ENCODE measurements at places on chromosomes 6 and 20.

DNA sequence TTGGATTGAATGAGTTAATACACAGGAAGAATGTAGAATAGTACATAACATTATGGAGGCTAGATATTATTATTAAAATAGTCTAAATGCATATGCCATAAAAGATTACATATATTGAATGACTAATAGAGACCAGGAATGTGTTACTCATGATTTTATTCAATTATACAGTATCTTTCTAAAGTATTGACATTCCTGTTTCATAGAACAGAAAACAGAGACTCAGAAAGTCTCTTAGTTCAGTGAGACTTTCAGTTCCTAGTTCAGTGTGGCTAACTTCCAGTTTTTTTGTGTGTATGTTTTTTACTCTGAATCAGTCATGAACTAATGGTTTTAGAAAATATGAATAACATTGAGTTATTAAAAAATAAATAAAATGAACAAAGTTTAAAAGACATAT, 34.6 kb upstream of the TMEM244 start:
- DNase-seq, result no peak

- DNase-seq, result no peak
These were observed 1027.6 kb downstream of the EYS start for GRCh38 chr6:64679416-64679815.

DNA sequence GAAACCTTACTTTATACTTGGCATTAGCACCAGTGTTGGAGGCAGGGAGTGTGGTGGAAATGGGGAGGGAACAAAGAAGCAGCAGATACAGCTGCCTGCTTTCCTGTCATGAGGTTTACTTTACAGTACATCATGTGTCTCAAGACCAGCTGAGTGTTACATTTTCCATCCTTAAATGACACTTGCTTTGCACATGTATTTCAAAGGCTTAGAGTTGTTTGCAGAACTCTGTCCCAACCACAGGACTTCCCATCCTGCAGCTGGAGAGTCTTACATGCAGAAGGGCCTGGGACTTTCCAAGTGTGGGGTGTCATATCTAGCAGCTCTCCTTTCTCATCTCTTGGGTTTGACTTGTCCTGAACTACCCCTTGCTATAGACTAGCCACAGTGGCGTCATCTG, 395.9 kb downstream of the DHX35 start:
- peak; percentile 15 for DNase-seq

- no peak for DNase-seq
These were observed 631 bp downstream of the MDGA1 start for GRCh38 chr6:37696841-37697662.

DNA sequence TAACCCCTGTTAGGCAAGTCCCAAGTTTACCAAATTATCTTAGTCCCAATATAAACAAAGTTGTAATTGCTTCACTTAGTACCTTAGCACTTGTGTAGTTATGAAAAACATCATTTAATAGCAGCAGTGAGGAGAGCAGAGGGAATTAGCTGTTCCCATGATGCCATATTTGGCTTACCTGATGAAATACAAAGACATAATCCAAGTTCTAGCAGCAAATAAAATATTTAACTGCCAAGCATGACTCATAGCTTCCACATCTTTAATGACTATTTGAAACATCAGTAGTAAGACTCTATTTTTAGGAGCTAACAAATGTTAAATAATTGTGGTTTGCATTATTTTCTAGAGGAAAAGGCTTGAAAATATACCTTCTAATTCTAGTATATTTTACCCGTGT, 94.0 kb upstream of the MCHR2 start:
- no peak for DNase-seq

- DNase-seq, result peak; percentile 34
These were observed 67.3 kb downstream of the ATP9A start for GRCh38 chr20:51700809-51701285.

- no peak for DNase-seq
These were observed 22.4 kb downstream of the TAF4 start for GRCh38 chr20:62043131-62043914.

DNA sequence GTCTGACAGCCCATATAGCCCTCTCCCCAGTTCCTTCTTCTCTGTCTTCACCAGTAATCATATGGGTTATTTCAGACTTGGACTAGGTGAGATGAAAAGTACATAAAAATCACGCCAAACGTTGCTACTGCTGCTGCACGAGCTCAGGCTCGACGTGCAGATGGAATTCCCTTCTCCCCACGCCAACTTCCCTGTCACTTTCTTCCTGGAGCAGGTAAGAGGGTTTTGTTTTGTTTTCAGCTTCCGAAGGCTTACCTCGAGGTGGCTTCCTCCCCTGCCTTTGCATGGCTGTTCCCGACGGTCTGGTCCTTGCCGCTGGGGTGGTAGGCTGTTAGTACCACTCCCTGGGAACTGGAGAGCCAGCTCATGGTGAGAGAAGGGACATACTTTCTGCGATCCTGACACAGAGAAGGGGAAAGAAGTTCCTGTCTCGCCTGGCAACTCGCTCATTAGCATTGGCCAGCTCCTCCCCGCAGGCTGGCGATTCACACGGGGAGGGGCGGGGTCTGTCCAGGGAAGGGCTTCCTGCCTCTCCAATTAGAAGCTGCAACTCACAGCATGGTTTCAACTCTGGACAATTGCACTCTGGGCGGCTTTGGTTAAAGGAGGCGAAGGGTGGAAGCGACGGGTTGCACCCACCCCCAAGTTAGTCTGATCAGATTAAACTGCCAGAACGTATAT, at the start of gene ARHGAP18:
TSS of gene ARHGAP18 (minus strand) at position 409 of the 681 bp plus-strand sequence. CDS start at position 368, 41 bp downstream.
- DNase-seq, result peak; percentile 89

GRCh38 chr6:32885698-32886286, 31.8 kb downstream of the PSMB9 start:
- peak; percentile 47 for DNase-seq

GRCh38 chr6:87293526-87293925, 28.9 kb upstream of the SMIM8 start:
- no peak for DNase-seq

DNA sequence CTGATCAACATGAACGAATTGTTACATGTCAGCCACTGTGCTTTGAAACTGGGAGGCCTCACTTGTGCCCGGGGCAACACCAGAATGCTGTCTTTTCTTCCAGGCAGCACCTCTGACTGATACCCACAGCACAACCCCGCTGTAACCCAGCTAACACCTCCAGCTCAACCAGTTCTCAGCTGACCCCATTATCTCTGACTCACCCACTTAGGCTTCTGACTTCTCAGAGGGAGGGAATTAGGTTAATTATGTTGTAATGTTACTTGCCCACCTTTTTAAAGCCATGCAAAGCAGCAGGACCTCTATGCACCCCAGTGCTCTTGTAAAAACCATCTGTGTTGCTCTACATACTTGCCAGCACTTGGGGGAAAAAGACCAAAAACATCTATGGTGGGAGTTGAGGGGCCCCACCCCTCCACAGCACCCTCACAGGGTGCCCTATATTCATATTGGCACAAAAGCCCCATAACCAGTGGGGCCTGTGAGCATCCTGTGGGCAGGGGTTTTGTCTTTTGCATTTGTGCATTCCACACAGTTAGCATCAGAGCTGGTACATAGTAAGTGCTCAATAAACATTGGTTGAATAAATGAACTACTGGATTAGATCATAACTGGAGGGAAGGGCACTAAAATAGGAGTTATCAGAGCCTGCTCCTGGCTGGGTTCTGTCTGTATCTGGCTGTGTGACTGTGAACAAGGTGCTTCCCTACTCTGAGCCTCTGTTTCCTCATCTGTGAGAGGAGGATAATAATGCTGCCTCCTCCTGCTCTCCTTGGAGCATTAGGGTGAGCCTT, 22.3 kb downstream of the BNIP5 start:
- peak; percentile 77 for DNase-seq

GRCh38 chr20:23493172-23493772, 2.4 kb downstream of the CST8 start:
- no peak for DNase-seq

DNA sequence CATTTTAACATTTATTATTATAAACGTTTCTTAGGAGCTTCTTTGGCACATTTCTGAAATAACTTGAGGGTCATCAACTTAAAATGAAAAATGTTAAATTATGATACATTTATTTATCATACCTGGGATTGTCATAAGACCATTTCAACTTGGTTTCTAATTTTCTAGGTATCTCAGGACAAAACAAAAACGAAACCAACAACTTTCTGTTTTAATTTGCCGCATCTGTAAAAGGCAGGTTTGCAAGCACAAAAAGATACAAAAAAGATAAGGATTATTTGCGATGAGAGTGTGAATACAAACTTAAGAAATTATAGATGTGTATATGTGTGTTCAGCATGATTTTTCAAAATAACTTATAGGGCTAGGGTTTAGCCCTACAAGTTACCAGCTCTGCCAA, 395.0 kb upstream of the RUNX2 start:
- no peak for DNase-seq

GRCh38 chr6:32941214-32941768, 463 bp upstream of the HLA-DMB start:
- no peak for DNase-seq

GRCh38 chr20:44133424-44133823, 53.6 kb downstream of the JPH2 start:
- no peak for DNase-seq

- DNase-seq, result no peak
These were observed 167.4 kb downstream of the MBOAT1 start for GRCh38 chr6:20044883-20045282.

DNA sequence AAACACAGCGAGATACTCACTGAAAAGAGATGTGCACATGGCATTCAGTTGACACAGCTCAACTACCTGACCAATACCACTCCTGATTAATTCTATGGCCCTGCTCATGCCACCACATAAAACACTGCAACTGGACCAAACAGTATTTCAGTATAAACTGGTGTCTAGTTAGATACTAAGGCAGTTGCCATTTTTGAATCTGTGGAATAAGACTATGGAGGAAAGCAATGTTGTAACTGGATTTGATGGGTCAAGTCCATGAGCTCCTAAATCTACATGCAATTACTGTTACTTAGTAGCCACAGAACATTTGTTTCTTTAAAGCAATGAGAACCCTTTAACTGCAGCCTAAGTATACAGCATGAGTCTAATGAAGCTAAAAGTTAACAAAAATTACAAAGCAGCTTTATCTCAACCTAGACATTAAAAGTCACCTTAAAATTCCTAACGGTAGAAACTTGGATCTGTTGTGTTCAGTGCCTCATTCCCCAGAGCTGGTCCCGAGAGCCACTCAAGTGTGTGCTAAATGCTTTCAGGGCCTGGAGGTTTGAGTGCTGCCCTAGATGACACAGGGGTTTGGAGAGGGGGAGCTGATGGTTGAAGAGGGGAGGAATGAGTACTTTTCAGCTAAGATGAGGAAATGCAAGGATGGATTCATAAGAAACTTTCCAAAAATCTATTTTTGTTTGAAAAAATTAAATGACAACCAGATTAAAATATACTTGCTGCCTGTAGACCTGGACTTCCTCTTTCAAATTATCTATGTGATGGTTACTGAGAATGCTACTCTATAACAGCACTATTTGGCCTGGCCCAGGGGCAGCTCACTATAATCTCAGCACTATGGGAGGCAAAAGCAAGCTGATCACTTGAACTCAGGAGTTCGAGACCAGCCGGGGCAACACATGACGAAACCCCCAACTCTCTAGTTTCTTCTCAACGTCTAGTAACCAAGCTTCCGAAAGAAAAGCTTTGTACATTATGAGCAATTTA, 15.6 kb downstream of the SNX5 start:
- DNase-seq, result no peak

DNA sequence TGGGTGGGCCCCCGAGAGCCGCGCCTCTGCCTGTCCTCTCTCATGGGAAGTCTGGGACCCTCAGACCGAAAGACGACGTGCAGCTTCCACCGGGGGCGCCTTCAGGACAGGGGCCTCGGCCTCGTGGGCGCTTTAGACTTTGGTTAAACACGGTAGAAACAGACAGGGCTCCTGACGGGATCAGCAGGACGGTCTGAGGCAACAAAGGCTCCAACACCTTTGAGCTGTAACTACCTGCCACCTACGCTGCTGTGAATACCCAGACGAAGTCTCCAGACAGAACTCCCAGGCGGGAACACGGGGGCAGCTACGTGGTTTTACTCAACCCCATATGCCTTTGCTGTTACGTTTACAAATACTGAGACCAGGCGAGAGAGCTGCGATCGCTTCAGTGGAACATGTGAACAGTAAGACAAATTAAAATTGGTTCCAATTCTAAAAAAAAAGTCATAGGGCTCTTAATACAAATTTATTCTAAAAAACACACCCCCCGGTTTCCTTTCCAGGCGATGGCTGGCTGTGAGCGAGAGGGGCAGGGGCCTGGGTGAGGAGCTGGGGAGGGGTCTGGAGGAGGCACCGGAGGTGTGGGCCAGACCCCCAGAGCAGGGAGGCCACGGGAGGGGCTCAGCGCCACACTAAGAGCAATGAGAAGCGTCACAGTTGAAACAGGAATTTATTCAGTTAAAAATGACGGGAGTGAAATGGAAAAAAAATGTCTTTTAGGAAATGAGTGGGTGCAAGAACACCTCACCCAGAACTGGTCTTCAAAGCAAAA, 453.2 kb downstream of the QKI start:
- DNase-seq, result no peak

GRCh38 chr6:121076119-121076518, 258.2 kb downstream of the TBC1D32 start:
- no peak for DNase-seq

DNA sequence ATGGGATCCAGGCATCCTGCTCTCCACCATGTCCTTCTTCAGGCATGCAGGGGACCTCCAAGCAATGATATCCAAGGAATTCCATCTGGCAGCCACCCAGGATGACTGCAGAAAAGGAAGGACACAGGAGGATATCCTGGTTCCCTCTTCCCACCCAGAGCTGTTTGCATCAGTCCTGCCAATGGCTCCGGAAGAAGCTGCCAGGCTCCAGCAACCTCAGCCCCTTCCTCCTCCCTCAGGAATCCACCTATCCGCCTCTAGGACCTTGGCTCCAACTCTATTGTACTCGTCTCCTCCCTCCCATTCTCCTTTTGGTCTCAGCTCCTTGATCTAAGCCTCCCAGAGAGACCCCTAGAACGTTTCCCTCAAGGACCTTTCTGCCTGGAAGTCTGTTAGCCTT, 733 bp upstream of the PSORS1C2 start:
- no peak for DNase-seq

All from large intestine (tissue), 12 donors.